Motor neuron (in vitro differentiated cells): ENCODE measurements at places on chromosomes 13 and 19. TPM values are rescaled to one million over a fixed set of nuclear protein-coding genes. Genes with fewer than 3 reads are reported as not detected.

GRCh38 chr13:113917594-113918371 is 53.9 kb upstream of the GAS6 start:
- ATAC-seq, result no peak

DNA sequence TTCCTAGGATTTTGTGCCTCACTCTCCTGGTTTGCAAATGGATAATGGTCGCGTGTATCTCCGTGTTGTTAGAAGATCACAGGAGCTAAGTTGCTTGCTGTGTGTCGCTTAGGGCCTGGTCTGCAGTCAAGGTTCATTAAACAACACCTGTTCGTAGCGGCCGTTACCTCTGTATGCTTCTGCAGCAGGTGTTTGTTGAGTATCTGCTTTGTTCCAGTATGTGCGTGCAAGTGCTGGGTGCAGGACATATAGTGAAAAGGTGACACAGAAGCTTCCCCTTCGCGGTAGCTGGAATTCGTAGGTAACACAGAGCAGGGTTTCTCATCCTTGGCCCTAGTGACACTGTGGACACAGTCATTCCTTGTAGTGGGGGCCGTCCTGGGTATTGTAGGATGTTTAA is 5.4 kb downstream of the MED25 start:
- no peak for ATAC-seq

DNA sequence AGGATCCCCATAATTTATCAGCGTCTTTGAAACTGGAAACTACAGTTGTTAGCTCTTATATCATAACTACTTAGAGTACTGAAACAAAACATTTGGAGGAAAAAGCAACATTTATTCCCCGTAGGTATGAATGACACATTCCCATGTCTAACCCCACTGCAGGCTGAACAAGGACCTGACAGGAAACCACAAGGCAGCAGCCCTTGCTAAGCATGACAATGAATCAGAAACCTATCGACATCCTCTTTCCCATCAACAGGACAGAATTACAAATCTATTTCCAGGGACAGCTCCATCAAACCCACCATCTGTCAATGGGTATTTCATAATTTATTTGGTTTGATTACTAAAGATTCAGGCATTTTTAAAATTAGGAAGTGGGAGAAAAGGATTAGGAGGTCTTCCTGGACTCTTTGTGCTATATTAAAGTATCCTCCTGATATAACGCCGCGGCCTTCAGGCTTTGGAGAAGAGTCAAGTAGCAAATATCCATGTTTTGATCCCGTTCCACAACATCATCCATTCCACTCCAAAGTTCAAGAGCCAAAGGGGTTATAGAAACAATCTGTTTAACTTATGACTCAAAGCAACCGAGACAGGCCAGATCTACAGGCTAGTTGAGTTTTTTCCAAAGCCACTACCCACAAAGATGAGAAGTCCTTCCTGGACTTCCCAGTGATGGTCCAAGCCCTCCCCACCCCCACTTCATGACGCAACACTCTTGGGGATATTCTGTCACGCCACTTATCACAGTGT is 51.1 kb downstream of the FAM216B start:
- ATAC-seq, result peak; percentile 58

DNA sequence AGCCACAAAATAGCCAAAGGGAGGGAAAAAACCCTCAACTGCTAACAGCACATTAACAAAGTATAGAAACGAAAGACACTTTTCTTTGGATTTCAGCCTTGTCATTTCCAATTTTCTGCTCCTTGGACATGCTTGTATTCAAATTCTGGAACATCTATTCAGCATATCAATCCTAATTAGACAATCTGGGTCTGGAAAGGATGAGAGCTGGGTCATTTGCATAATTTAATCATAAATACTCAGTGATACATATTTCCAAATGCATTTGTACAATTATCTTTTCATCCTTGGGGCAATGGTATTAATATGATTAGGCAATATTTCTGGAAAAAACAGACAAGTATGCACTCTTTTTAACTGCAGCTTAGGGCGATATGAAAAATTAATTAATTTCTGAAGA is 14.3 kb downstream of the DACH1 start:
- no peak for ATAC-seq

DNA sequence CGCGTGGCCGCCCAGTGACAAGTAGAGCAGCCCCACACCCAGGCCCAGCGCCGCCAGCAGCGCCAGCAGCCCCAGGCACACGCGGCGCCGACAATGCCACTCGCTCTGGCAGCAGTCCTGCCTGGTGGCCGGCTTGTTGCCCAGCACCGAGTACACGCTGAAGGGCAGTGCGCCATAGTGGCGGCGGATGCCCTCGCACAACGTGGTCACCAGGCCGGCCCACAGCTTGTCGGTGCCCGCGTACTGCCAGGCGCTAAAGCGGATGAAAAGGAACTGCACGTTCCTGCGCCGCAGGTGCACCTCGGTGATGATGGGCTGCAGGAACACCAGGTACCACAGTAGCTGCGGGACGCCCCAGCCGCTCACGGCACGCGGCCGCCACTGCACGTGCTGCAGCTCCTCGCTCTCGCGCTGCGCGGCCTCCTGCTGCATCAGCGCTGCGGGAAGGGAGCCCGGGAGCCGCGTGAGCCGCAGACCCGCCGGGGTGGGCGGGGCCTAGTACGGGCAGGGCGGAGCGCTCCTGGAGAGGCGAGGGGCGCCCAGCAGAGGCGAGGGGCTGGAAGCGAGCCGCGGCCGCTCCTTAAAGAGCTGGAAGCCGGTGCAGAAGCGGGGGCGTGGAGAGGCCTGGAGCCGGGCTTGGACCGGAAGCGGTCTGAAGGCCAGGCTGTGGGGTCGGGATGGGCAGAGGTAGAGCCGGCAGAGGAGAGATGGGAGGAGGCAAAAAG is 7.3 kb downstream of the NKPD1 start:
- peak; percentile 71 for ATAC-seq

Gene LILRA1
- not detected in 2 replicates for total RNA-seq

- no peak for ATAC-seq
Measured at GRCh38 chr19:5635427-5635826, 12.5 kb downstream of the SAFB start.

Gene DCT
- 0.49 and 0.50 TPM in 2 replicates for total RNA-seq

Gene SIGLEC12
- not detected in 2 replicates for total RNA-seq

DNA sequence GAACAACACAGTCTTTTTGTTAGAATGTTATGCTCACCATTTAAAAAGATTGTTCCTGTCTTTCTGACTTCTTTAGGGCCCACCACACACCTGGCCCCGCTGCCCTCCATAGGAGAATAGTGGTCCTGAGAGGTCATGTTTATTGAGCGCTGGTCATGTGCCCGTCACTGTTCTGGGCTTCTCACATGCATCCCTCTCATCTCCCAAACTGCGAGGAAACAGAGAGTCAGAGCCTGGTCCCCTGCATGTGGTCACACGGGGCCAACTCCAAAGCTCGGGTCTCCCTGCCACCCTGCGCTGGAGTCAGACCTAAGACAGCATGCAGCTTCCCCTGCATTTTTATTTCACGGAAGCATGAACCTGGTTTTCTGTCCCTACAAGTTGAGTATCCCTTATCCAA is 70.4 kb upstream of the GPR183 start:
- ATAC-seq, result no peak

DNA sequence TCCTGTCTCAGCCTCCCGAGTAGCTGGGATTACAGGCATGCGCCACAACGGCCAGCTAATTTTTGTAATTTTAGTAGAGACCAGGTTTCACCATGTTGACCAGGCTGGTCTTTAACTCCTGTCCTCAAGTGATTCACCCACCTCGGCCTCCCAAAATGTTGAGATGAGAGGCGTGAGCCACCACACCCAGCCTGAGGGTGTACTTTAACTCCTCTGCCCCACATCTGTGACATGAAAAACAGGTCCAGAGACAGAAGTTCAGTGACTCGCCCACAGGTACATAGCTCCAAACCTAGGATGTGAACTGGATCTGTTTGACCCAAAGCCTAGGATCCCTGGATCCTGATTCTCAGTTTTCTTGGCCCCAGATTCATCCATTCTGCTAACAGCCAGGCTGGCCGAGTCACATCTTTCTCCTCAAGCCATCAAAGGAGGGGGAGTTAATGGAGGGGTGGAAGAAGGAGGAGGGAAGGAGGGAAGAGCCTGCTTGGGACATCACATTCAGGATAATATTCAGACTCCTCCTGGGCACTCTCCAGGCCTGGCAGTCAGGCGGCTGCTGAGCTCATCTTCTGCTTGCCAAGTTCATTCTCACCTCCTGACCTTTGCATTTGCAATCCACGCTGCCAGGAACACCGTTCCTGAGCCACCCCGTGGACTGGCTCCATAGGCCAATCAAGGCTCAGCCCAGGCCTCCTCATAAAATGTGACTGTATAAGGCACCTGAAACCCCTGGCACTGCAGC is 3.1 kb downstream of the SPC24 start:
- ATAC-seq, result peak; percentile 33

DNA sequence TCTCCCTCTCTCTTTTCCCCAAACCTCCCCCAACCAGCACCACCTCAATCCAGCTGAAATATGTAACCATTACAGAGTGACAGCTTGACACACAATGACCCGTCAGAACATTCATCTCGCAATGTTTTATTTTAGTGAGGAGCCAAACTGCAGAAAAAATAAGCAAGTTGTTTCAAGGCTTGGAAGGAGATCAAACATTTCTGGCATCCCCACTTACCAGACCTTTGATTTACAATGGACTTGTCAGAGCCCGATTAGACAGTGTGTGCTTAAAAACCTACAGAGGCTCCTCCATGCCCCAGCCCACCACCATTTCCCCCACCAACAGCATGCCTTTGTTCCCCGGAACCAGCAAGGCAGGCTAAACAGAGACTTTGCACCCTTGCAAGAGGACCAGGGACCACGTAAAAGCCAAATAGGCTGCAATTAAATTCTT is 382.8 kb upstream of the ZNF507 start:
- no peak for ATAC-seq

DNA sequence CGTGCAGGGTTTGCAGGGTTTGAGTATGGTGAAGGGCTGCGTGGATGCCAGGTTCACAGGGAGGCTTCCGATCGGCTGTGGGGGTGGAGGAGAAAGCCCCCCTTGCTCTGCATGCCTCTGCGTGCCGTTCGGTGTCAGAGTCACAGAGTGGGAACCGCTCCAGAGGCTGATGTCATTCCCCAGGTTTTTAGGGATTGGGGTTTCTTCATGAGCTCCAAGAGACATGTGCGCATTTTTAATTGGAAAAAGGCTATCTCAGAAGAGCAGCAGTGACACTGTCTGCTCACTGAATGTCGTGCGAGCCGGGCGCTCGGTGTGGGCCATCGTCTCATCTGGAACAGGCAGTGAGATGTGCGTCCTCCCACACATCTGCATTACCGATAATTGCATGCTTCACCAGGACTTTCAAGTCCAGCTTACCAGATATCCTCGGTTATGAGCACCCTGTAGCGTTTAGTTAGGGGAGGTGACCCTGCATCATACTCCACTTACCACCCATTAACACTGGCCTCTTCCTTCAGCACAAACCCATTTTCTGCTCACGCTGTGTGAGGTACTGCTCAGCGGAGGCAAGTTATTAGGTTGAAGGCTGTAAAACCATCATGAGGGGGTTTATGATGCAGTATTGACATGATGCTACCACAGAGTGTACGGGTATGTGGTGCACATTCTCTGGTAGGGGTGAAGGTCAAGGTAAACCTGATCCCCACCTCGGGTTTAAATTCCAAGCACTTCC is 1.7 kb downstream of the MCF2L start:
- ATAC-seq, result peak; percentile 6

Gene CEACAM21
- total RNA-seq, result 0.14 TPM in 1 of 2 replicates, not detected in the other

Gene NAXD
- total RNA-seq, result 20.0 and 20.4 TPM in 2 replicates

Gene C19orf73
- total RNA-seq, result 3.7 and 3.9 TPM in 2 replicates

- ATAC-seq, result no peak
Measured at GRCh38 chr19:6213696-6214641, 65.8 kb downstream of the MLLT1 start.

DNA sequence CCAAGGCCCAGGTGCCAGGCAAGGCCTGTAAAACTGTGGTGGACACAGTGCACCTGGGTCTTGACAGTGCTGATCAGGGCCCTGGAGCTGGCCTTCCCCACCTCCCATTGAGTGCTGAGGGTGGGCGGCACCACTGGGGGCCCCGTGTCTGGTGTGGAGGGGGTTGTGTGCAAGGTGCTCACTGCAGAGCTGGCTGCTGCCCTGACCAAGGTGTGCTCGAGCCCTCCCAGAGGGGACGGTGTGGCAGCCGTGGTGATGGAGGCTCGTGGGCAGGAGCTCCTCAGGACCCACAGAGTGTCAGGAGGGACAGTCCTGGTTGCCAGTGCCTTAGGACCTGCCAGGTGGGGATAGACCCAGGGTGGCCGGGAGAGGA is 23.0 kb downstream of the ATP4B start:
- no peak for ATAC-seq

- ATAC-seq, result no peak
Measured at GRCh38 chr13:22599156-22599555, 581.6 kb upstream of the SGCG start.

Gene PTH2
- not detected in 2 replicates for total RNA-seq

DNA sequence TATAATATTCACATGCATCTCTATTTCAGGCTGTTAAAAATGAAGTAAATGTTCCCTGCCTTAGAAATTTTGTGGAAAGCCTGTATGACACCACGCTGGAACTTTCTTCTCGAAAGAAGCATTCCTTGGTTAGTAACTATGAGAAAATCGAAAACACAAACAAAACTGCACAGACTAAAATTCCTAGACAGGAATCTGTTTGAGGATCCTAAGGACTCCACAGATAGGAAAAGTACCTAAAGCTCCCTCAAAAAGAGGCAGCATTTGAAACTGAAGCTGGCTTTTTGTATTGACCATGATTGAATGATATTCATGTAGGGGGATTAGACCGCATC is 103.4 kb downstream of the FRY start:
- no peak for ATAC-seq

DNA sequence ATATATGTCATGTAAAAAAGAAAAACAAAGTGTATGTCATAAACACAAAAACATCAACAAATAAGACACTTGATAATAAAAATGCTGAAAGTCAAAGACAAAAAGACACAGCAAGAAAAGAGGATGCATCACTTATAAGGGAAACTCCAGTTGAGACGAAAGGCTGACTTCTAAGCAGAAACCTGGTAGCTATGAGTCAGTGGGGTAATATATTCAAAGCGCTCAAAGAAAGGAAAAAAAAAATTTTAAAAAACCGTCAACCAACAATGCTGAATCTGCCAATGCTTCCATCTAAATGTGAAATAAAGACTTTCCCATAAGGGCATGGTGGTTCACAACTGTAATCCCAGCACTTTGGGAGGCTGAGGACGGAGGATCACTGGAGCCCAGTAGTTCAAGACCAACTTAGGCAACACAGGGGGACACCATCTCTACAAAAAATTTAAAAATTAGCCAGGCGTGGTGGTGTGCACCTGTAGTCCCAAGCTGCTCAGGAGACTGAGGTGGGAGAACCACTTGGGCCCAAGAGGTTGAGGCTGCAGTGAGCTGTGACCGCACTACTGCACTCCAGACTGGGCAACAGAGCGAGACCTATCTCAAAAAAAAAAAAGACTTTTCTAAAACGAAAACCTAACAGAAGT is 24.0 kb downstream of the USP12 start:
- no peak for ATAC-seq
